ENCODE measurements at places on chromosomes 12 and 14.
A peak's percentile ranks its signal among the peaks of the same experiment; 100 is the strongest.

DNA sequence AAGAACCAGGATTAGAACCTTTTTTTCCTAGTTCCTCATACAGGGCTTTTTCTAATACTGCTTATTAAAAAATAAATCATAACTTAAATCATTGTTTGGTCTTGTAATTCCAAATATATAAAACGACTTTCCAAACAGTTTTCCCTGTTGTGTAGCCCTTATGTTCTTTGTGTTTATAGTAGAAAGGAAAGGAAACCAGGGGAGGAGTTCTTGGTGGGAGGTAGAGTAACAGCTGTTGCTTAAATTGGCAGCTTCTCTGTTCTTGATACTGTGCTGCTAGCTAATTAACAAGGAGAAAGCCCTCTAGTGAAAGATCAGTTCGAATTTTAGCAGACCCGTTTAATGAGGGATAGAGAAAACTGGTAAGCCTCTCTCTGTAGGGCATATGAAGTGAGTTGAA, 15.0 kb downstream of the SRP54 start:
- DNase-seq = no peak

DNA sequence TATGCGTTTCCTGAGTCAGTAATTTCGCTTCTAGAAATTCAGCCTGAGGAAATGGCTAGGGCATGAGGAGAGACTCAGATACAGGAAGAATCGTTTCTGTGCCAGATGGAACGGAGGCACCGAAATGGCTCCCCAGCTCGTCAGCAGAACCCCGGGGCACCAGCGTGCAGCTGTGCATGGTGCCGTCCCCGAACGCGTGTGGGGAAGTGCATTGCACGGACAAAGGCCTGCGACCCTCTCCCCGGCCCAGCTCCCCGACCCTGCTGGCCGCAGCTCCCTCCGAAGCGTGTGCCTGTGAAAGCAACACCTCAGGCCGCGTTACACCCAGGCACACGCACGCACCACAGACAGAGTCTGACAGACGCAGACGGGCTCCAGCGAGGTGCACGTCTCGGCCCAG, 82.9 kb downstream of the NOC4L start:
- no peak for DNase-seq

DNA sequence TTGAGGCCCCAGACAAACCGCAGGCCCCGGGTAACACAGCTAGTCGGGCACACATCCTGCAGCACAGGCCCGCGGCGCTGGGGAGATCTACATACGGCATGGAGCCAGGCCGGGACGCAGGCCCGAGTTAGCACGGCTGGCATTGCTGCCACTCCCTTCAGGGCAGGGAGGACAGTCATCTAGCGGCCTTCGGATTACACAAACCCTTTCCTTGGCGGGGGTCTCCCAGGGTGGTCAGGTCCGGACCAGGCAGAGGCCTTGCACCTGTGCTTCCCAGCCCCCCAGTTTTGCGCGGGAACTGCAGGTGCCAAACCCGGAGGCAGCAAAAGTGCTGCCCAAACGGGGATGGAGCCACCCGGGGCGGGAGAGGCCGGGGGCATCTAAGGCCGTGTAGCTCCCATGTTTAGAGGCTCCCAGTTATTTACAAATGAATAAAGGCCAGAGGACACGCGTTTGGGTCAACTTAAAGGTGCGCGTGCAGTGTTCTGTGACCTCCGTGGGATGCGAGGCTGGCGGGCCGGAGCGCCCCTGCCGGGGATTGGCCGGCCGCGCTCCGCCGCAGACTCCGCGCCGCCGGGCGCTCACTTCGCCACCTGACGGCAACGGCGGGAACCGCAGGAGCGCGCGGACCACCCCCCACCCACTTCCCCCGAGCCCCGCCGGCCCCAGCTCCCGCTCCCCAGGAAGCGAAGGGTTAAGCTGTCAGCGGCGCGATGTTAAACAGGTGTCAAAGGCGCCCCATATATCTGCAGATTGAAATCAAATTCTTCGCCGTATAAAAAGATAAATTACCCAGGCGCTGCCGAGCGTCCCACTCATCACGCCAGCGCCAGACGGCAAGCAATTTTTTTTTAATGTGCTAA, 18.1 kb downstream of the VSX2 start:
- DNase-seq = peak; percentile 29

DNA sequence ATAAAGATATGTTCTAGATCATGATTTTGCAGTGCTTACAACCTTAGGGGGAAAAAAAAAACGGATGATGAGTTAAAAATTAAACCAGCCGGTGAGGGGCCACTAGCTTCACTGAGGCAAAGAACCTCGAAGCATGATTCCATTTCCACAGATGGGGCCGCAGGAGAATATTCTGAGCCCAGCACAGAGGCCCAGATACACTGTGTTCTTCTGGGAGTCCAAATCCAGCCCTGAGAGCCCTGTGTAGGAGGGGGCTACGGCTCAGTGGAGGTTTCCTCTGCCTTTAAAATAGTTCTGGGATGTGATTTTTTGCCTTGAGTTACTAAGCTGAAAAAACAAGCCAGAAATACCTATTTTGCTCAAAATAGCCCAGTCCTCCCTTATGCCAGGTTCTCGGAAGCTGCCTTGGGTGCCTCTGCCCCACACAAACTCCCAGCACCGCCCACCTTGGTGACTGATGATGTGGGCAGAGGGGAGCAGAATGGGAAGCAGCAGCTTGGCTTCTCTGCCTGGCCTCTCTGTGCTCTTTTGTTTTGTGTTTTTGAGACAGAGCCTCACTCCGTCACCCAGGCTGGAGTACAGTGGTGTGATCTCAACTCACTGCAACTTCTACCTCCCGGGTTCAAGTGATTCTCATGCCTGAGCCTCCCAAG, 105.4 kb upstream of the BCL2L14 start:
- no peak for DNase-seq

- DNase-seq = no peak
These were observed 156.6 kb downstream of the TSPAN9 start for GRCh38 chr12:3233797-3234196.

GRCh38 chr14:95043314-95043713, 114.0 kb downstream of the DICER1 start:
- no peak for DNase-seq

DNA sequence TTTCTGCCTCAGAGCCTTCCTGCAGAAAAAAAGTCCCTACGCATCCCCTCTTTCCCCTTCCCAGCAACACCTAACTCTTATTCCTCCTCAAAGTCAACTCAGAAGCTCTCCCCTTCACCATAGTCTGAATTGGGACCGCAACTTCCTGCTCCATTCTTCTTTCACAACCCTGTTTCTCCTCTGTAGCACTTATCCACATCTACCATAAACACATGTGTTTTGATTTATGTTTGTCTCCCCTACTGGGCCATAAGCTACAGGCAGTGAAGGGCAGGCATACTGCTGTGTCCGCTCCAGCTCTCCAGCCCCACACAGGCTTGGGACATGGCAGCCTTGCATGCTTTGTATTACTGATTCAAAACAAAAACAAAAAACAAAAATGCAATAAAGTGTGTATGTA, 5.9 kb downstream of the SDR9C7 start:
- DNase-seq = no peak

GRCh38 chr14:30921305-30921704, 46.9 kb downstream of the COCH start:
- DNase-seq = no peak

DNA sequence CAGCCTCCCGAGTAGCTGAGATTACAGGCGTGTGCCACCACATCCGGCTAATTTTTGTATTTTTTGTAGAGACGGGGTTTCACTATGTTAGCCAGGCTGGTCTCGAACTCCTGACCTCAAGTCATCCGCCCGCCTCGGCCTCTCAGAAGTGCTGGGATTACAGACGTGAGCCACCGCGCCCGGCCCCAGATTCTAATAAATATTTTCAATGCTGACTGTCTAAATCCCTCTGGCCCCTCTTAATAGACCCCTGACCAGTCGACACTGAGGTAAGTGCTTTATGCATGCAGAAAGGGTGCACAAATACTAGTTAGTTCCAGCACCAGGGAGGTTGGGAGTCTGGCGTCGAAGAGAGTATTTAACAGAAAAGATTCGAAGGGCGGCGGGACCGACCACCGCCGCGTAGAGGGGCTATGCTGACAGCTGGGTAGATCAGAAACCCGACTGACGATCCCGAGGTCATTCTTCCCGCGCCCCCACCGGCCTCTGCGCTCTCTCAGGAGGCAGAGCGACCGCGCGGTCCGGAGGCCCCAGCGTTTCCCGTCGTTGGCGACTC, 1.1 kb upstream of the SPATS2 start:
- DNase-seq = no peak

DNA sequence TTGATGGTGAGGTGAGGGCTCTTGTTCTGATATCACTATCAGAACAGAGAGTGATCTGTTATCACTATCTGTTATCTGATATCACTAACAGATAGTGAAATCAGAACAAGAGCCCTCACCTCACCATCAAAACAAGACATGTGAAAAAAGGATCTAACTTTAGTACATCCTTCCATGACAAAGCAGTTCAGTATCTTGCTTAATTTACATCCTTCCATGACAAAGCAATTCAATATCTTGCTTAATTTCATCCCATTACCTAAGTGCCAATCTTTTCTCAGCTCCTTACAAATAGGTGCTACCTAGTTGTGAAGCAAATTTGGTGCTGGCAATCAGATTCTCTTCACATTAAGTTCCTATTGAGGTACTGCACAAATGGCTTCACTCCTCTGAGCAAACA, 1865.6 kb upstream of the FLRT2 start:
- no peak for DNase-seq

DNA sequence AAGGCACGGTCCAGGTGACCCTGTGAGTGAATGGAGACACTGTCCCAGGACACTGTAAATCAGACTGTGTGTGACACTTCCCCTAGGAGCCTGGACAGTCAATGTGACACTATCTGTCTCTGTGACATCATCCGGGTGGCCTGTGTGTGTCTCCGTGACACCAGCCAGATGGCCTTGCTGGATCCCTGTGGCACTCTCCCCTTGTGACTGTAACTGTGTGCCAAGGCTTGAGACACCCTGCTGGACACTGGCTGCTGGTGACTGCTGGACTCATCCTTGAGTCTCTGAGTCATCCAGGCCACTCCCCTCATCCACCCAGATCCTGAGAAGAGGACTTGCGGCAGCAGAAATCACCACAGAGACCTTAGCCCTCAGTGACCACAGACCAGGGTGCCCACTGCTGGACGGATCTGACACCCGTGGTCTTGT, 51.6 kb downstream of the MVK start:
- DNase-seq = no peak

DNA sequence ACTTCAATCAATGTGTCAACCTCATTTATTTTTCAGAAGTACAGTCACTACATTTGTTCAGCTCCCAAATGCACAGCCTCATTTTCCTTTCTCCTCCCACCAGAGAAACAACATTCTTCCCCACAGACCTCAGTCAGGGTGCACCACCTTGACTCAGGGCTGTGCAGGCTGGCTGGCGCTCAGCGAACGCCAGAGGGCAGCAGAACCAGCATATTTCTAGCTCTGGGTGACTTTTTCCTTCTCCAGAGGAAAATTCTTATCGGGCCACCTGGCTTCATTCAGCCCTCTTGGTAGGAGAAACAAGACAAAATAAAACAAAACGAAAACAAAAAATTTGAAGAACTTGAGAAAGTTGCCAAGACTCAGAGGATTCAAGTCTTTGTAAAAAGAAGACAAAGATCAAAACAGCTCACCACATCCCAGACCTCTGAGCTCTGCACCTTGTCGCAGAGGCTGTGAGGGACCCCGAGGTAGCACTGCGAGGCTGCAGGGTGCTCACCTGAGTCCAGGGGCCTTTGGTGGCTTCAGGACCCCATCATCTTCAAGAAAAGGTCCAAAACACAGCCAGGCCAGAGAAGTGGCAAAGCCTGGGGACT, 33.7 kb downstream of the PAH start:
- peak; percentile 9 for DNase-seq

DNA sequence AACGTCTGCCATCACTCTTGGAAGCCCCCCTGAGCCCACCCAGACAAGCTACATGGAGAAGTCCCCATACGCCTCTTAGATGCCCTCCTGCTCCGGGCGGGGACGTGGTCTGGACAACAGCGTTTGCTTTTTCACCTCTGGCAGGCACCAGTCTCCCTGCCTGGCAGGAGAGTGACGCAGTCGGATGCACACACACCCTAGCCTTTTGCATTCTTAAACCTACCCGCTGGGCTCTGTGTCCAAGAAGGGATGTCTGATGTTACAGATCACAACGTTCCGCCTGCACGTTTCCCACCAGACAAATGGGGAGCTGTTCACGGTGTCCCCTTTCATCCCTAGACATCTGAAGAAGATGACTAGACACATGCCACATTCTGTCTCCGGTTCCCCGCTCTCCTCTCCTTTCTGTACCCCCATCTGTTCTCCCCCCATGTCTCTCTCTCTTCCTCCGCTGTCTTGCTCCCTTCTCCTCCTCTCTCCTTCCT, 100.2 kb downstream of the RIMBP2 start:
- DNase-seq = no peak

DNA sequence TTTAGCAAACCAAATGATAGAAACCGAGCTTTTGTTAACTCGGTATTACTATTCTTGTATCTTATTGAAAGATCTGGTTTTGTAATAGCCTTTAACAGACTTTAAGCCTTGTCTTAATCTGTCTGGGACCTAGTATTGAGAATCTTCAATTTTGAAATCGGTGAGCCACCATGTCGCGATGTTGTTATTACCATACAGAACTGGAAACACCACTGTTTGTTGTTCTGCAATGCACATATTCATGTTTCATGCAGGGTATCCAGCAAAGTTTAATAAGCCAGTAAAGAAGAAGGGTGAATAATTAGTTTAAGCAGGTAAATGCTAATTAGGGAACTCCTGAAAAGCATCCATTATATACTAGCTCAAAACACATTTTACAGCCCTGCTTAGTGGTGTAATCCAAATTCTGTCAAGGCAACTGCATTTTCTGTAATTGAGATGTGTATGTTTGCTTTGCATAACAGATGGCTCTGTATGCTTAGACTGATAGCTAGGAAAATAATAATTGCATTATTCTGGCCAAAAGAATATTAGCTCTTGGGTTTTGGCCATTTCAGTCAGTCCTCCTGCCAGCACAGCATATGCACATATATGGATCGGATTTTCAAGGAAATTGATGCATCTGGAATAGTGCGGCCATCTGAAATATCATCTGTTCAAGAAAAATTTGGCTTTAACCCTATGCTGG, 389.2 kb downstream of the EGLN3 start:
- no peak for DNase-seq

GRCh38 chr14:64950889-64951288, 8.3 kb upstream of the GPX2 start:
- DNase-seq = no peak

- no peak for DNase-seq
These were observed 75.3 kb downstream of the WSCD2 start for GRCh38 chr12:108204117-108204987.

DNA sequence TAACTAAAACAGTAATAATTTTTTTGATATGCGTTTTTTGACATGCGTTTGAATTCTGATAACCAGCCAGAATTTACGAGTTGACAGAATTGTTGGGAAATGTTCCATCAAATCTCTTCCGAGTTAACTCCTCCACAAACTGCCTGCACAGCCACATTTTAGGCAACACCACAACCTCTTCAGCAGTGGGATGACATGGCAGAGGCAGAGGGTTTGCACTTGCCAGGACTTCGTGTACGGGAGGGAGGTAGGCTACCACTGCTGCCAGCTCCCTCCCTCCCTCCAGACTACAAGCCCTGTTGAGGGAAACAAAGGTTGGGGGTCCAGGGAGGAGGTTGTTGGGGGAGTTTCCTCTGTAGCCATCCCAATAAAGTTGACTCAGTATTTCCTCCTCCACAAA, 14.5 kb upstream of the ACTR6 start:
- DNase-seq = no peak
